Renal cortex interstitium (tissue), 15 donors: ENCODE measurements at places on chromosomes 2 and 18. TPM values are rescaled to one million over a fixed set of nuclear protein-coding genes. Genes with fewer than 3 reads are reported as not detected.

DNA sequence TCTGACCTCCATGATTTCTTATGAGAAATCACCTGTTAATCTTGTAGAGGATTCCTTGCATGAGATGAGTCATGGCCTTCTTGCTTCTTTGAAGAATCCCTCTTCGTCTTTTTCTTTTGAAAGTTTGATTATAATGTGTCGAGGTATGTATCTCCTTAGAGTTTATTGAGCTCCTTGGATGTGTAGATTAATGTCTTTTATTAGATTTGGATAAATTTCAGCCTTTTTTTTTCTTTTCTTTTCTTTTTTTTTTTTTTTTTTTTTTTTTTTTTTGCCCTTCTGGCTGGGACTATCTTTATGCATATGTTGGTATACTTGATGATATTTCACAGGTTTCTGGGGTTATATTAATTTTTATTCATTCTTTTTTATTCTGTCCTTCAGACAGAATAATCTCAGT, 72.3 kb upstream of the ITGA4 start:
- DNase-seq: no peak

DNA sequence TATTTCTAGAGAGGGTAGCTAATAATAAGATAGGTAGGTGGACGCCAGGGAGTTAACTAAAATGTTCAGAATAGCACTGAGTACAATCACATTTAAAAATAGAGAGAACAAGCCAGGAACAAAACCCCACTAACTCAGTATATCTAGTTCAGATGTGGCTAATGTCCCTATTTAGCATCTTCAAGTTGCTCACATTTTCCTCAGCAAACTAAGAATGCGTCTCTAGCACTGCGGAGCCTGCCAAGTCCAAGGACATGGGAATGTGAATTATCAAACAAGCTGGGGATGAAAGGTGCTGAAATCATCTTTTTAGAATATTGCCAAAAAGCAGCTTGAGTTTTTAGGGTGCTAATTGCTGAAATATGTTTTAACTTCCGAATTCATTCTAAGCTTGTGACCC, 398.5 kb upstream of the FIGN start:
- DNase-seq: no peak

DNA sequence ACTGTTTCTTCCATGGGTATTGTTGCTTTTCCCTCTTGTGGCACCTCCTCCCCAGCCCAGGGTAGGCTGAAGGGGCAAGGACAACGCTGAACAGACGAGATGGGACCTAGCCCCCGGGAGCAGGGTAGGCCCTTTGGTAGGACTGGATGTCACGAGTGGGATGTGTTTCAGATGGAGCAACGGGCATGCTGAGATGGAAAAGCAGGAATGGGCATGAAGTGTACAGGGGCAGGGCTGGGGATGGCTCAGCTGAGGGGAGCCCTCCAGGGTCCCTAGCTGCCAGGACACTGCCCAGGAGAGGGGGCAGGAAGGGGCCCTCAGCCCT, 33.4 kb downstream of the ARHGEF4 start:
- no peak for DNase-seq

GRCh38 chr2:239534581-239535412, 134.0 kb upstream of the HDAC4 start:
- DNase-seq: no peak

The MTLN gene
- polyA plus RNA-seq: 15.7 TPM

The GREB1L gene
- polyA plus RNA-seq: 2.1 TPM

The STPG4 gene
- 0.17 TPM for polyA plus RNA-seq

The AOX1 gene
- 1.7 TPM for polyA plus RNA-seq

GRCh38 chr2:42903821-42904575, 111.6 kb upstream of the HAAO start:
- no peak for DNase-seq

DNA sequence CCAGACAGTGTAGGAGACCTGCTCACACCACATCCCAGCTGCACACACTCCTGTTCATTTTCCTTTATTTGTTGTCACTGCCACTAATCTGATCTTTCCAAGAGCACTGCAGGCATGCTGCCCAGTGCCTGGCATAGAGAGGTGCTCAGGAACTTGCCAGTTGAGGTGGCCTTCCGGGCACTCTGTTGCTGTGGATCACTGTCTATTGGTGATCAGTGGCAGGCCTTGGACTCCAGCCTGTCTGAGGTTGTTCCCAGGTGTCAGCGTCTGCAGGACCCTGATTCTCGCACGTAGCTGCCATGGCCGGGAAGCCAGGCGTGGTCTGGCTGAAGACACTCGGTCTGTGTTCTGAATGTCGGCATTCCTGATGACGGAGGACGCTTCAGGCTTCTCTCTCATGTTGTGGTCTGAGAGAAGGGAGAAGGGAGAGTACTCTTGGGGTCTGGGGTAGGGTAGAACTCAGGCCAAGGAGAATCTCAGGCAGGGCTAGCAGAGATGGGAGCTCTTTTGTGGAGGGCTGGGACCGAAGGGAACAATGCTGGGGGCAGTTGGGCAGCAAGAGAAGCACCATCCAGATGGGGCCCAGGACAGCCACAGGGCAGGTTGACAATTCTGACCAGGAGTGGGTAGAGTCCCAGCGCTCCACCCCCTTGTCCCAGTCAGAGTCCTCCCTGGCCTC, 240.9 kb downstream of the MYCN start:
- no peak for DNase-seq

DNA sequence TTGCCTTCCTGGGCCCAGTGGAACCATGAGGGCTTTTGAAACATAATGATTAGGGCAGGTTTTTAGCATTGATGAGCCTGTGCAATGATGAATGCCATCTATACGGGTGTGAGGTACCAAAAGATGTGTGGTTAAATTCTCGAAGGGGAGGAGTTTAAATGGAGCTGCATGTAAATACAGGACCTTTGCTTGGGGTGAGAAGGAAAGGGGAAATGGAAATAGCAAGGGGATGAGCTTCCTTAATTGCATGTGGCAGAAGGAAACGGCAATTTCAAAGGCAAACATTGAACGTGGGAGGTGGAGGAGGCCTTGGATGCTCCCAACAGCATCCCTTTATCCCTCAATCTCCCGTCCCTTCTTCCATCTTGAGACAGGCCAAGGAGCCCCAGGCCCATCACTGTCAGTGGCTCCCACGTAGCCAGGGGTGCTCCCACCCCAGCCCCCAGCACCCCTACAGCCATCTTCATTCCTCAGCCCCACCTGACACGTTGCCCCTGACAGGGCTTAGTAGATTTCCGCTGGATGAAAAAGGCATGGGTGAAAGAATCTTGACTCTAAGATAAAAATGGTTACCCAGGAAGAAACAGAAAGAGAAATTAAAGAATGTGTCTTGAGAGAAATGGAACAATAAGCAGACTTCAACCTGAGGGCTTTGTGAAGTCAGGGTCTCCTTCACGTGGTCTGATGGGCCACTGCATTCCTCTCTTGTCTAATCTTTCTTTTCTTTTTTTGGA, 32.5 kb downstream of the INPP5D start:
- DNase-seq: no peak

DNA sequence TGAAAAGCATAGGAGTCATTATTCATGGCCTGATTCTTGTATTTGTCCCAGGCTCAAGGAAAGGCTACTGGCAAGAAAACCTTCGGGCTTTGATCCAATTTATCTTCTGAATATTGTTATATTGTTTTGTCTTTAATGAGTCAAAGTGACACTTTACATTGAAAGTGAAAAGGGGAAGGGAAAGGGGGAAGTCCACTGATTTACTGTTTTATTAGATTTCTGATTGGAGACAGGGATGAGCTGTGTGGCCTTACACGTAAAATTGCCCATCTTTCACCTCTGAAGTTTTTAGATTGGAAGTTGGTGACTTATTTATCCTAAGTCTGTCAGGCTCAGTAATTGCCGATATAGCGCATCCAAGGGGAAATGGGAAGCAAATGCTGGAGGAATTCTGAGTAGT, 843.8 kb upstream of the LRRTM1 start:
- DNase-seq: no peak

The CRYGC gene
- polyA plus RNA-seq: not detected

The CYP27C1 gene
- 8.9 TPM for polyA plus RNA-seq

The ARHGAP28 gene
- polyA plus RNA-seq: 69.7 TPM

DNA sequence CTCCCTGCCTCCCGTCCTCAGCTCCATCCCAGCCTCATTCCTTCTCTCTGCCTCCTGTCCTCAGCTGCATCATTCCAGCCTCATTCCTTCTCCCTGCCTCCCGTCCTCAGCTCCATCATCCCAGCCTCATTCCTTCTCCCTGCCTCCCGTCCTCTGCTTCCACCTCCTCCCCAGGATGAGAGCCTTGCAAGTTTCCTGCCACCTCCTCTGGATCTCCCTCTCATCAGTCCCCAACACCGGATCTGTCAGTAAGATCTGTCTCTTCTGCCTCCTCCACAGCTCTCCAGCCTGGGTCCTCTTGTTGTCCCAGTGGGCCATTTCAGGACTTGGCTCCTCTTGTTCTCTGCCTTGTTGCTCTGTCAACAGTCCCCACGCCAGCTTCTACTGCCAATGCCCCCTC, 130.9 kb downstream of the NDUFA10 start:
- DNase-seq: no peak

The HOXD1 gene
- polyA plus RNA-seq: 9.8 TPM

- DNase-seq: no peak
These were observed 106.5 kb downstream of the EVA1A start for GRCh38 chr2:75454241-75454620.

The MYO5B gene
- 25.7 TPM for polyA plus RNA-seq

The C2orf15 gene
- polyA plus RNA-seq: 9.9 TPM

- DNase-seq: peak; percentile 55
These were observed at the start of gene ZNF804A for GRCh38 chr2:184598316-184599053. ZNF804A (plus strand) TSS chr2:184598529; CDS start chr2:184598960, 431 bp downstream.

DNA sequence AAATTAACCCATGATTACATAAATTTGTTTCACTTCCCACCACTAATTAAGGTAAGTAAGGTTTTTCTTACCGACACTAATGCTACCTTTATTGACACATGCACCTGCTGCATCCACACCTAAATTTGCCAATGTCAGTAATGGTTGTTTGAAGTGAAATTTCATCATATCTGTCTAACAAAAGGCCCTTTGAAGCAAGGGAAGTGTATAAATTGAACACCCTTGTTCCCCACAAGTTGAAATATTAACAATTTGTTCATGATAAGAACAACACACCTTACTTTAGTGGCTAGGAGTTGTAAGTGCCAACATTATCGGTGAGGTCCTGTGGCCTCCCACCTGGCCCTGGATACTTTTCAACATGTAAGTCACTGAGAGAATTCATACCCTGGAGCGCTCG, 116.3 kb upstream of the CDCA7 start:
- no peak for DNase-seq

DNA sequence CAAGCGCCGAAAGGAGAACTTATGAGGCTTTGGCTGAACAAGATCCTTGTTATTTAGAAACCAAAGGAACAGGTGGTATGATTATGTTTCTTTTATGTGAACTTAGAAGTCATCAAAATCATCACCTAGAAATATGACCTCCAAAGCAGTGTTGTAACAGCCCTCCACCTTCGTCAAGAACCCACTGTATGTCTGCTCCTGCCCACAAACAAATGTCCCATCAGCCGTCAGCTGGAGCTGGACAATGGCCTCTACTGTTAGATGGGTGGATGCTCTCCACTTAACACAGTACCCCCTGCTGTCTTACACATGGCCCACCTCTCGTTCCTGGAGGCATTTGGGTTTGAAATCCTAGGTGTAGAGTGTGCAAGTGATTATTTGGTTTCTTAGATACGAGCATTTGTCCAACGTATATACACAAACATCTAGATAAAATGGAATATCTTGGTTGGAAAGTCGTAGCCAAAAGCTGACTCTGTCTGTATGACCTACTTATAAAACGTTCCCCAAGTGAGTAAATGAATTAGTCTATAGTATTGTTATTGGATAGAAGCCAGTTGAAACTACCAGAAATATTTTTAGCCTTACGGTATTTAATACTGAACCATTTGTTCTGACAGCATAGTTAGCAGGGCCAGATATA, 113.0 kb downstream of the CRIM1 start:
- no peak for DNase-seq
